K562 (cell line): ENCODE measurements at places on chromosomes 2 and 18.

DNA sequence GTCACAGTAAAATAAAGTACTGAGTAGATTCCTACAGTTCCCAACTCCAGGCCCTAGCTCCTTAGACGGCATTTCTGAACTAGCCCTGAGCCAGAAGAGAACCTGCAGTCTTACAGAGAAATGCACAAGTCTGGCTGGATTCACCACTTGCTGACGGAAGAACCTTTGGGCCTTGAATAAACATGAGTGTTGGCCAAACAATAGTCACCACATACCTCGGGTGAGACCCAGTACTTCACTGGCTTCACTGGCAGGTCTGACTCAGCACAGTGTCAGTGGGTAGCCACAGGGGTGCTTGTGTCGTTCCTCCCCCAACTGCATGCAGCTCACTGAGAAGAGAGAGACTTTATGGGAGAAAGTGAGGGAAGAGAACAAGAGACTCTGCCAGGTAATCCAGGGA is 88.9 kb downstream of the TMEM185B start:
- DNase-seq: no peak

- DNase-seq: no peak
These were observed 30.0 kb downstream of the CTLA4 start for GRCh38 chr2:203897544-203897943.

- DNase-seq: no peak
These were observed 246.7 kb downstream of the BABAM2 start for GRCh38 chr2:28137221-28137620.

DNA sequence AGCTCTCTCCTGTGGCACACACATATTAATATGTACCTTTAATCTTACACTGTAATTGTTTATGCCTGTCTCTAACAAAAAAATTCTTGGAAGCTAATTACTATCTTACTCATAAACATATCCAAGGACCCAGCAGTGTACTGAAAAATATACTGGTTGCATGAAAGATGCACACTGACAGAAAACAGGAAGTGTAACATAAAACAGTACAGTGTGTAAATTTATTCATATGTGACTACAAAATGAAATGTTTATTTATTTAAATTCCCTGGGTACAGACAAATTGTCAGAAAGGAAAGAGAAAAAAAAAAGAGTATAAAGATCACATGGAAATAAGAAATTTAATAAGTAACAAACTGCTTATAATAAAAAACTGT is 28.5 kb downstream of the TMEM131 start:
- DNase-seq: no peak

- DNase-seq: no peak
These were observed 596.4 kb downstream of the NYAP2 start for GRCh38 chr2:225995796-225996461.

- DNase-seq: no peak
These were observed 4.6 kb downstream of the ACMSD start for GRCh38 chr2:134842930-134843490.

GRCh38 chr18:55592572-55592971 is 4.6 kb upstream of the TCF4 start:
- peak; percentile 17 for DNase-seq

DNA sequence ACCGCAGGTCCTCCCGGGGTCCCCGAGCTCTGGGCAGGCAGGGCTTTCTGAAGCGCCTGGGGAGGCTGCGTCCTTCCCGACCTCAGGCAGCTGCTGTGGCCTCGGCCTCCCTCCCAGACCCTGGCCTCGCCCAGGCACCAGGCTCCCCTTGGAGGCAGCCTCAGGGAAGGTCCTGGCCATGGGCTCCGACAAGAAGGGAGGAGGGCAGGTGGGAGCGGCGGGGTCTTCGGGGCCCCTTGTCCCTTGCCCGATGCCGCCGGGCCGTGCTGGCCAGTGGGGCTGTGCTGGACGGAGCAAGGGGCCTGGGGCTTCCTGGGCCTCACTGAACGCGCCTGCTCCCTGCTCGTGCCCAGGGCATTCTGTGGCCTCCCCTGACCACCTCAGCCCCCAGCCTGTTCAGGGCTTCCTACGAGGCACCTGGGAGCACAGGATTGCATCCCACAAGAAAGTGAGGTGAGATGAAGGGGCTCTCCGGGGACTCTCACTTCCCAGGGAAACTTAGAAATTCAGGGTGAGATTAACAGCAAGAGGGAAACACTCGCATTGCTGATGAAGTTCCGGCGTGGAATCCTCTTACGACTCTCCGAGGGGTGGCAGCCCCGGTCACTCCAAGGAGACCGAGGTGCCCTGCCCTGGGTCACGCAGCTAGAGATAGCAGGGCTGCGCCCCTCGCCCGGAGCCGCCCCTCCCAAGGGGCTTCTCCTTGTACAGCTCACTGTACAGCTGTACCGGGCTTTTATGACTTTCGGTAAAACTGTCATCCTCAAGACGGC is 778 bp downstream of the MFSD2B start:
- peak; percentile 36 for DNase-seq

DNA sequence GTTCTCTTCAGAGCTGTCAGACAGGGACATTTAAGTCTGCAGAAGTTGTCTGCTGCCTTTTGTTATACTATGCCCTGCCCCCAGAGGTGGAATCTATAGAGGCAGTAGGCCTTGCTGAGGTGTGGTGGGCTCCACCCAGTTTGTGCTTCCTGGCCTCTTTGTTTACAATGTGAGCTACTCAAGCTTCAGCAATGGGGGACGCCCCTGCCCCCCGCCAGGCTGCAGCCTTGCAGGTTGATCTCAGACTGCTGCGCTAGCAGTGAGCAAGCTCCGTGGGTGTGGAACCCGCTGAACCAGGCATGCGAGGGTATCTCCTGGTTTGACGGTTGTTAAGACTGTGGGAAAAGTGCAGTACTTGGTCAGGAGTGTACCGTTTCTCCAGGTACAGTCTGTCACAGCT is 24.0 kb upstream of the PAIP2B start:
- DNase-seq: no peak

- DNase-seq: no peak
These were observed 56.1 kb downstream of the BABAM2 start for GRCh38 chr2:27946530-27947060.

GRCh38 chr18:11991021-11991795 is 9.9 kb downstream of the IMPA2 start:
- DNase-seq: no peak

DNA sequence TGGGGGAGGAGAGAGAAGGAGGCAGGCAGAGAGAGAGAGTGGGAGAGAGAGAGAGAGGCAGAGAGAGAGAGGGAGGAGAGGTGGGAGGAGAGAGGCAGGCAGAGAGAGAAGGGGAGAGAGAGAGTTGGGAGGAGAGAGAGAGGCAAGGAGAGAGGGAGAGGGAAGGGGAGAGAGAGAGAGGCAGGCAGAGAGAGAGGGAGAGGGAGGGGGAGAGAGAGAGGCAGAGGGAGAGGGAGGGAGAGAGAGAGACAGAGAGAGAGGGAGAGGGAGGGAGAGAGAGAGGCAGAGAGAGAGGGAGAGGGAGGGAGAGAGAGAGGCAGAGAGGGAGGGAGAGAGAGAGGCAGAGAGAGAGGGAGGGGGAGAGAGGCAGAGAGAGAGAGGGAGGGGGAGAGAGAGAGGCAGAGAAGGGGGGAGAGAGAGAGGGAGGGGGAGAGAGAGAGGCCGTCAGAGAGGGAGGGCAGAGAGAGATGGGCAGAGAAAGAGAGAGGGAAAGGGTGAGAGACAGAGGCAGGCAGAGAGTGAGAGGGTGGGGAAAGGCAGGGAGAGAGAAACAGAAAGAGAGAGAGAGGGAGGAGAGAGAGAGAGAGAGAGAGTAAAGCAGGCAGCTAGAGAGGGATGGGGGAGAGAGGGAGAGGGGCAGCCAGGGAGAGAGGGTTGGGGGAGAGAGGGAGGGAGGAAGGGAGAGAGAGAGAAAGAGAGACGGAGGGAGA is 122.2 kb upstream of the PXDN start:
- no peak for DNase-seq

DNA sequence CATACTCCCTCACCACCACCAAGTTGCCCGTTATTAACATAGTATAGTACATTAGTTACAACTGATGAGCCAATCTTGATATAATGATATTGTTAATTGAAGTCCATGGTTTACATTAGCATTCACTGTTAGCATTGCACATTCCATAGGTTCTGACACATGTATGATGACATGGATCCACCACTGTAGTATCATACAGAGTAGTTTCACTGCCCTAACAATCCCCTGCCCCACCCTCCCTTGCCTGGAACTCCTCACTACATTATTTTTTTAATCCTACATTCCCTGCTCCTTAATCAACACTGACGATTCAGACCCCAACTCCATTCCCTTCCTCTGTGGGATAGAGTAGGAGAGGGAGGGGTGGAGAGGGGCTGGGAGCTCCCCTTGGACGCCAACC is 20.2 kb upstream of the ST3GAL5 start:
- DNase-seq: no peak

- DNase-seq: no peak
These were observed 128.8 kb upstream of the TRIB2 start for GRCh38 chr2:12587729-12588522.

- no peak for DNase-seq
These were observed 86.6 kb downstream of the CCBE1 start for GRCh38 chr18:59610546-59611140.

- DNase-seq: no peak
These were observed 28.1 kb upstream of the NOTO start for GRCh38 chr2:73174244-73174643.

DNA sequence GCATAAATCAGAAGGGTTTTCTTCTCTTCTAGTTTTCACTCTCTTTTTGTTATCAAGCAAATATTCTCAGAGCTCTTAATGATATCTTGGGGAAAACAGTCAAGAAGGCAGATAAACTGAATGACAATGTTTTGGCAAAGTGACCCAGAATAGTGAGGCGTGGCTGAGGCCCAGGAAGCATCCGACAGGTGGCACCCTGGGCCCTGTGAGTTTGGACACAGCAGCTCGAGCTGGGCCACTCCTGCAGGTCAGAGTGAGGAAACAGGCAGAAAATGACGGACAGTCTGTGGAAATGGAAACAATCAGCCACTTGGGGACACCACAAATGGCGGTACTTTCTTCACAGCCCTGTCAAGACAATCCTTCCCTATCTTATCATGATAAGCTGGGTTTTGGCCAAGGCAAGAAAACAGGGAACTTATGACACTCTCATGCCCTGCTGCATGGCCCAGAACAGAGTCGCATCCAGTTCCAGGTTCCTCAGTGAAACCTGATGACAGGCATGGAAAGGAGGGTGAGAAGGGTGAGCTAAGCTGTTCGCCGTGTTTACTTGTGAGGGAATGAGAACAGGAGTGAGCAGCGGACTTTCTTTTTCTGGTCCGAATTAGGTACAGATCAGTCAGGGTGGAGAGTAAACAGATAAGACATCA is 32.1 kb downstream of the MRPL44 start:
- DNase-seq: peak; percentile 39

- DNase-seq: no peak
These were observed 94.9 kb downstream of the SLC4A3 start for GRCh38 chr2:219722276-219722879.

GRCh38 chr2:71130905-71131244 is 441 bp downstream of the MPHOSPH10 start:
- DNase-seq: peak; percentile 19

DNA sequence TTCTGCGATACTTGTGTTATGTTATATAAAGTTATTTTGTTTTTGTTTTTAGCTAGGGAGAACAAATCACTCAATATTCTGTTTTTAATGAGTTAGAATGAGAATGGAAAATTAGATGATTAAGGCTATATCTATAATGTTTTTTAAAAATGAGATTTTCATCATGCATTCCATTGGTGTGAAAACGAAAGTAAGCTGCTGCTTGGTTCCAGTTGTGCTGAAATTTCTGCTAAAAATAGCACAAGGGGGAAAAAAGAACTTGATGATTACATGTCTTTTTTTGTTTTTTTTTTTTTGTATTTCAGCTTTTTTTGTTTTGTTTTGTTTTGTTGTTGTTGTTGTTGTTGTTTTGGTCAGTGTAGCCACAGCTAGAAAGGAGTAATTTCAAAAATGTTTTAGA is 242.6 kb upstream of the KCNJ3 start:
- no peak for DNase-seq

DNA sequence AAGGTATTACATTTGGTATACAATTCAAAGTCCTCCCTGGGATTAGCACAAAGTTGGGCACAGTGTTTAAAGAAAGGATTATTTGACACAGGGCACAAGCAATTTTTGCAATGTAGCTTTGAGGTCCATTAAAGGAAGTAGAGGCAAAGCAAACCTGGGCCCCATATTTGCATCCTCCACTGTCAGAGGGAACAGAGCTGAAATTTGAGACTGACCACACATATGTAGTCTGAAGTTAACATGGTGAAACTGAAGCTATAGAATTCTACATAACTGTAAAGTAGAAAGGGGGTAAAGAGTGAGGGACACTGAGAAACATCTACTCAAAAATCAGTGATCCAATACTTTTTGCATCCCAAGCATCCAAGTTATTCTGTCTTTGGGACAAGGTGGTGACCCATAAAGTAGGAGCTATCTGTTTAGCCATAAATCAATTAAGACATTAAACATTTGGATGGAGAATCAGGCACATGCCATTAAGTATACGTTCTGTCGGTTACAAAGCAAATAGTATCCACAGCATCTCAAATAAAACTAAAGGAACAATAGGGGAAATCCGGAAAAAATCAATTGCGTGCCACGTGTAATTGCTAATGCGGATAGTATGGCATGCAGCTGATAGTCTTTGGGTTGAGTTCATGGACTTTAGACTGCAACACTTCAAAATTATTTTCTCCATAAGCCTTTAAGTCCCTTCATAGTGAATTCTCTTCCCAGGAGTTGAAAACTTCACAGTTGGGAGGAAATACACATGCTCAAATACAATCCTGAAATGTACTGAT is 72.6 kb downstream of the PLEKHM3 start:
- no peak for DNase-seq

DNA sequence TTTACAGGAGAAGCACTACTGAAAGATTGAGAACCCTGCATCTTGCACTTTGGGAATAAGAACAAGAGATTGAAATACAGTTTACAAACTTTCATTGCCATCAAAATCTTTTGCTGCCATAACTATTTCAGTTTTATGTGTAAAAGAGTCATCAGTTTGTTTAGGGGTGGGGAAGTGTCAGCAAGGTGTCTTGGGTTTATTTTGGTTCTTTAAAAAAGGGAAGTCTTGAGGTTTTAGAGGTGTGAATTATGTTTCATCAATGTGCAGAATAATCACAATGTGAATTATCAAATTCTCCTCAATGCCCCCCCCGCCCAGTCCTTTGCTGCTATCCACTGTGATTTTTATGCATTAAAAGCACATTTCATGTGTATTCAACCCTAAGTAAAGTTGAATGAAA is 37.4 kb downstream of the SOCS6 start:
- DNase-seq: no peak

DNA sequence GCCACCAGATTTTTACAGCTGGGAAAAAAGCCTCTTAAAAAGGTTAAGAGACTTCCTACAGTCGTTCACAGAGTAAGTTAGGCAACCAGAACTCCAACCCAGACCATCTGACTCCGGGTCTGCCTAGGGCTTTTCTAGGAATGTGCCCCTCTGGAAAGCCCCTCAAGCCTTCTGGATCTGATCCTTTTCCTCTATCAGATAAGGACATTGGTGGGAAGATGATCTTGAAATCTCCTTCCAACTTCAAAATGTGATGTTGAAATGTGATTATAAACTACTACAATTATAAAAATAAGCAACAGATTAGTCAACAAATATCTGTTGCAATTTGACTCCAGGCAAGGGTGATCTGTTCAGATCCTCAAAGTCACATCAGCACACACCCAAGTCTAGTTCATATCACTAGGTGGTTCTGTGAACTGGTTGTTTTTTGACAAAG is 270.4 kb downstream of the ARHGAP15 start:
- no peak for DNase-seq

- DNase-seq: no peak
These were observed 51.7 kb upstream of the TFCP2L1 start for GRCh38 chr2:121336528-121337294.

- no peak for DNase-seq
These were observed 44.3 kb upstream of the KLF11 start for GRCh38 chr2:9998916-9999654.

GRCh38 chr18:7607540-7608173 is 40.5 kb downstream of the PTPRM start:
- DNase-seq: no peak
